ENCODE measurements at places on chromosomes 3 and 15.

GRCh38 chr3:102332934-102333333 is 101.9 kb upstream of the ZPLD1 start:
- no peak for DNase-seq

- no peak for DNase-seq
Measured at GRCh38 chr15:39784638-39785037, 2.0 kb upstream of the FSIP1 start.

- DNase-seq: no peak
Measured at GRCh38 chr3:122577409-122578031, at the start of gene PARP15. Gene PARP15 (plus strand): TSS chr3:122577650. CDS start chr3:122577668, 18 bp downstream.

DNA sequence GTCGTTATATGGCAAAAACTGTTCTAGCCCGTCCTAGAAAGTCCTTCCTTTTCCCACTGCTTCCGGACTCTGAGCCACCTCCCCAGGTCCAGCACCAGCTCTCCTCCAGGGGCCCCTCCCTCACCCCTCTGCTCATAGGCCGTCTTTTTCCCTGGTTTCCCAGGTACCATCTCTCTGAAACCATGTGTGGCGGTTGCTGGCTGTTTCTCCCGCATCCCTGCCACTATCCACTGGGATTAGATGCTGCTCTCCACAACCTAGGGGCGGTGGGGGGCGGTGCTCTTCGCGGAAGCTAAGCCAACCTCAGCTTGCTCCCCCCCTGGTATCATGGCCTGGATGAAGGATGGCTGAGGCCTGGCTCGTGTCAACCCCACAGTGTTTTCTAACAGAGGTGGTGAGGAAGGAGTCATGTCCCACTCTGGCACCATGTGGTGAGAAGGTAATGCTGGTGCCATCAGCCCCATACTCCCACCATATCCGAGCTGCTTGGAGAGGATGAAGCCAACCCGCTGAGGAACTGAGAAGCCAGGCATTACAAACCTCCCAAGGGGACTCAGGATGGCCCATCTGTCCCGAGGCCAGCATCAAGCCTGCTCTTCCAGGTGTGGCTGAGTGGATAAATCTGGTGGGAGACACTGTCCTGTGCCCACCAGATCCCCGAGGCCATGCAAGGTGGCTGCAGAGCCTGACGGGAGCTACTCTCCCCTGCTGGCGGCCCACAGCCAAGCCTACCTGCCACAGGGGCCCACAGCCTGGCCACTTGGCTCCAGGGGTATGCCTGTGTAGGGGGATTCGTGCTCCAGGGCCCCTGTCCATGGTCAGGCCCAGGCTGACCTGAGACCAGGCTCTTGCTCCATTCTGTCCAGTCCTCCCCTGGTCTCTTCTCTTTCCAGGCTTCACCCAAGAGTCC is 27.9 kb upstream of the SLC41A3 start:
- DNase-seq: no peak

DNA sequence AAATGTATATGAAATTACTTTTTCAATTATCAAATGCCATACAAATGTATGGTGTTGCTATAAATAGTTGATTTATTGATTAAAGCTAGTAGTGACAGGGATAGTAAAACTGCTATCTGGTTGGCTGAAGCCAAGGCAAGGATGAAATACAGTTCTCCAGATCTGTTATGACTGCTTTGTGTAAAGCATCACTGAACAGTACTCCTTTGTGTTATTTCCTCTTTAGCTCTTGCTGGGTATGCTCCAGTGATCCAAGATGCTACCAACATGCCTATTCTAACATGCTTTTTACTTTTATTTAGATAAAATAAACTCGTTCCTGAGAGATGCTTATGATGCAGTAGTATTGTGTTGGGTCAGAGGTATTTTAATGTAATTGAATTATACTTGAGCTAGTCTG is 12.4 kb upstream of the UBR1 start:
- DNase-seq: no peak

DNA sequence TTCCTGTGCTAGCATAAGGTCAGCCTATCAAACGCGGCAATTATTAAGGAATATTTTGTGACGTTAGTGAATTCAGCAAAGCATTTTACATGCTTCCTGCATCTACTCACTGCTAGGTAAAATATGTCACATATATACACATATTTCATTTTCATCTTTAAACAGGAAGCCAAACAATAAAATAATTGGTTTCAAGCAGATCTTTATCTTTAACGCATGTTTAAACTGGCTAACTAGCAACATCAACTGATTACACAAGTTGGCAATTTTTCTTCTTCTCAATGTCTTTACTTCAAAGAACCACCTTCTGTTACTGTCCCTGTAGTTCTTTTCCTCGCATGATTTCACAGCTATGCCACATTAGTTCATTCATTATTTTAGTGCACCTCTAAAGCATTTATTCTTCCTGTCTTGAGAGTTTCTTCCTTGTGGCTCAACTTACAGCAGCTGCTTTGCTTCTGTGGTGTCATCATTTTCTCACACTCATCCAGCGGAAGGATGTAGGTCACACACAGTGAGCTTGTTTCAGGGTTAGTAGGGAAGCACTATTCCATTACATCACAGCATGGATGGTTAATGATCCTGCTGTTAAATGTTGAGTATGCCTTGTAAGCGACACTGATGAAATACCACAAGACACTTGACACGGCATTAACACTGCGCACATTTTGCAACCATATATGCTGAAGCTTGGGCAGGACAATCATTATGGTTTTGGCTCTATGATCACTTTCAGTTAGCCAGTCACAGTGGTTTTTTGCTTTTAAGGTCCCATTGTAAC is 2.3 kb upstream of the BCHE start:
- no peak for DNase-seq

GRCh38 chr3:104855702-104856101 is 511.0 kb upstream of the ALCAM start:
- no peak for DNase-seq

- no peak for DNase-seq
Measured at GRCh38 chr3:57108684-57109083, 48.2 kb downstream of the SPATA12 start.

GRCh38 chr3:195548006-195548405 is 4.9 kb upstream of the PPP1R2 start:
- no peak for DNase-seq

GRCh38 chr3:57026944-57027343 is 33.5 kb upstream of the SPATA12 start:
- DNase-seq: no peak

- no peak for DNase-seq
Measured at GRCh38 chr3:143092191-143092590, 27.4 kb upstream of the CHST2 start.

DNA sequence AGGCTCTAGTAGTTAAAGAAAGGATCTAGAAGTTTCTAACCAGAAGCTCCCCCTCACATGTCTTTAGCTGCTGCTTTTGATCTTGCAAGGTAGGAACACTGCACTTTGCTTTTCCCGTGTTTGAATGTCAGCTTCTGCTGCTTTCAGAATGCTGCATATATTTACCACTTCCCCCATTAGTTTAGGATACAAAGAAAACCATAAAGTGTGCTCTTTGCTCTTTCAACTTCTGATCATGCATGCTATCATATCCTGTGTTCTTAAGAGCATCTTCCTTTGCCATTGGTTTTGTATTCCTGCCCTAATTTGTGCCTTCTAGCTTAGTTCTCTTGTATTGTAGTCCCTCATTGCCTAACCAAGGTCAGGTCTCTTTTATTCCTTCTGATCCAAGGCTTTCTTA is 43.3 kb downstream of the ZNF609 start:
- DNase-seq: no peak

GRCh38 chr15:35911052-35911777 is 365.2 kb upstream of the DPH6 start:
- no peak for DNase-seq

DNA sequence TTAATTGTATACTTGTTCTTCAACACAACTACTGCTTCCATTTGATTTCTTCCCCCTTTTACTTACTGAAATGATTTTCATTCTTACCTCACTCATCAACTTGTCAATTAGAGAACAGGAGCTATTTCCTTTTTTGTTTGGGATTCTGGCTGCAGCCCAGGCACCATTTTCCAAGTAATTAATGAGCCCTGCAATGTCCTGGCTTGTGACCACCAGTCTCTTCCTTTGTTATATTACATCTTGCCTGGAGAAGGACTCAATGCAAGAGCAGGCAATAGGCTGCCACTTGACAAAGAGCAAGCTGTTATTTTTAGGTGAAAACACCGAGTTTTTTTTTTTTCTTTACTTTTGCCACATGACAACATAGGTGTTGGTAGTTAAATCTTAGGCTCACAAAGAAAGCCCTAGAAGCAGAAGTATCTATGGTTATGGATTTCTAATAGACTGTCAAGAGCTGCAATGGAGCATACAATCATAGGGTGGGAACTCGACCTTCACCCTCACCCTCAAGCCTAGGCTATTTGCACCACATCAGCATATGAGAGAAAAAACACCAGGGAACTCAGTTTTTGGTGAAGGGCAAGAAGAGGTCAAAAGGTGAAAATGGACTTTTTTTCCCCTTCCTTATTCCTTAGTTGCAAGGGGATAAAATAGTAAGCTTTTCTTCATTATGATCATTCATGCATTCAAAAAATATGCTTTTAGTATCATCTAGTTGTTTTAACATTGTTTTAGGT is 114.9 kb downstream of the TNIK start:
- peak; percentile 24 for DNase-seq

GRCh38 chr15:87219650-87220615 is 1036.6 kb downstream of the NTRK3 start:
- DNase-seq: no peak

GRCh38 chr3:126381966-126382365 is 12.7 kb upstream of the CFAP100 start:
- DNase-seq: no peak

DNA sequence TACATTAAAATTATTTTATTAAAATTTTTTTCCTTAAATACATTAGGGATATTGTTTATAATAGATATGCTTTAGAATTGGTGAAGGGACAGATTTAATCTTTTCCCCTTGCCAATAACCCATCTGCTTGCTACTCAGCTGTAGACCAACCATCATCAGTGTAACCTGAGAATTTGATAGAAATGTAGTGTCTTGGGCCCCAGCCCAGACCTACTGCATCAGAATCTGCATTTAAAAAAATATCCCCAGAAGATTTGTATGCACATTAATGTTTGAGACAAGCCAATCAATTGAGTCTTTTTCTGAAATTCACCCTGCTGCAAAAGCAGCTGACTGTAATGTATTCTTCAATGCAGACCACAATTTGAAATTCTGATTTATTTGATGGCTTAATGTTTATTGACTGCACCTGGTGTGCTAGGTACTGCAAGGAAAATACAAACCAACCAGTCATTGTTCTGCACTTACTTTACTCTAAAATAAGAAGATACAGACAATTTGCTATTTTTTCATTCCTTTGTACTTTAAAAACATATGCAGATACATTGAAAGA is 190.7 kb upstream of the SGO1 start:
- no peak for DNase-seq

GRCh38 chr15:41915255-41915994 is 21.6 kb upstream of the SPTBN5 start:
- DNase-seq: no peak

- DNase-seq: no peak
Measured at GRCh38 chr15:76147906-76148570, 88.3 kb downstream of the TMEM266 start.

GRCh38 chr3:121737644-121738043 is 11.9 kb downstream of the GOLGB1 start:
- DNase-seq: no peak

GRCh38 chr15:69921626-69922619 is 175.8 kb downstream of the TLE3 start:
- DNase-seq: no peak

DNA sequence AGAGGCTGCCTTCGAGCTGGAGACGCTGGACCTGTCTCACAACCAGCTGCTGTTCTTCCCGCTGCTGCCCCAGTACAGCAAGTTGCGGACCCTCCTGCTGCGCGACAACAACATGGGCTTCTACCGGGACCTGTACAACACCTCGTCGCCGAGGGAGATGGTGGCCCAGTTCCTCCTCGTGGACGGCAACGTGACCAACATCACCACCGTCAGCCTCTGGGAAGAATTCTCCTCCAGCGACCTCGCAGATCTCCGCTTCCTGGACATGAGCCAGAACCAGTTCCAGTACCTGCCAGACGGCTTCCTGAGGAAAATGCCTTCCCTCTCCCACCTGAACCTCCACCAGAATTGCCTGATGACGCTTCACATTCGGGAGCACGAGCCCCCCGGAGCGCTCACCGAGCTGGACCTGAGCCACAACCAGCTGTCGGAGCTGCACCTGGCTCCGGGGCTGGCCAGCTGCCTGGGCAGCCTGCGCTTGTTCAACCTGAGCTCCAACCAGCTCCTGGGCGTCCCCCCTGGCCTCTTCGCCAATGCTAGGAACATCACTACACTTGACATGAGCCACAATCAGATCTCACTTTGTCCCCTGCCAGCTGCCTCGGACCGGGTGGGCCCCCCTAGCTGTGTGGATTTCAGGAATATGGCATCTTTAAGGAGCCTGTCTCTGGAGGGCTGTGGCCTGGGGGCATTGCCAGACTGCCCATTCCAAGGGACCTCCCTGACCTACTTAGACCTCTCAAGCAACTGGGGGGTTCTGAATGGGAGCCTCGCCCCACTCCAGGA is 21.1 kb downstream of the NRROS start:
- no peak for DNase-seq

GRCh38 chr3:141380987-141381386 is 12.7 kb downstream of the ZBTB38 start:
- DNase-seq: no peak

- no peak for DNase-seq
Measured at GRCh38 chr3:108090049-108090700, 656 bp downstream of the CD47 start.

- no peak for DNase-seq
Measured at GRCh38 chr3:183252973-183253527, at the start of gene B3GNT5. Gene B3GNT5 (plus strand): TSS chr3:183253253. CDS start chr3:183269799, 16,546 bp downstream.

DNA sequence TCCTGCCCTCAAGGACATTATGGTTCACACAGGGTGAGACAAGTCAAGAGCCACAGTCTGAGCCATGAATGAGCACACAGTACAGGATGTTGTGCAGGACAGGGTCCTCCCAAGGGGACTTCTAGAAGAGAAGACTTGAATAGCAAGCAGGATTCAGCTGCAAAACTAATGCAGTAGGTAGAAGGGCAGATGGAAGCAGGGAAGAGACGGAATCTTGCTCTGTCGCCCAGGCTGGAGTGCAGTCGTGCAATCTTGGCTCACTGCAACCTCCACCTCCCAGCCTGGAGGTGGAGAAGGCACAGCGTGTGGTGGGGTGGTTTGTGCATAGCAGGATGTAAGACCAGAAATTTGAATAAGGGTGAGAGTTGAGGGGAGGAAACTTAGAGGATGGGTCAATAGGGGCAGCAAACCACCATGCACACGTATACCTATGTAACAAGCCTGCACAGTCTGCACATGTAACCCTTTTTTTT is 8.0 kb downstream of the BCL2L10 start:
- DNase-seq: no peak

DNA sequence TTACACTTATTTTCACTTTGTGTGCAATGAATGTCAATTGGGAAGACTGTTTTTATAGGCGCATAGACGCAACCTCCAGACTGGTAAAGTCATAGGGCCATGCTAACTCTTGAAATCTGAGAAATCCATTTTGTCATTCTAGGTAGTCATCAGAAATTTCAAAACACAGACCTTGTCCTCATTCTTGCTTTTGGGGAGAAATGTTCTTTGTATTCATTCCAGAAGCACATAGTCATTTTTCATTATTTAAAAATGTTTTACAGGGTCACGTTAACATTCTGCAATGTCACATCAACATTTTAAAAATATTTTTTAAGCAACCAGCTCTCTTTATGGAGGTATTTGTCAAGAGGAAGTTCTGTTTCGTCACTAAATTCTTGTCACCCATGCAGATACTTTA is 898.4 kb downstream of the PDCD6IP start:
- no peak for DNase-seq

All from cerebellum (tissue), 4 donors.